G401 (cell line): ENCODE measurements at places on chromosomes 4 and X. TPM values are rescaled to one million over a fixed set of nuclear protein-coding genes. Genes with fewer than 3 reads are reported as not detected.

APELA gene
- total RNA-seq = not detected in 2 replicates

ASB9 gene
- 1.9 TPM in 1 of 2 replicates, not detected in the other for total RNA-seq

SNCA gene
- 112 and 125 TPM in 2 replicates for total RNA-seq

LRIT3 gene
- not detected in 2 replicates for total RNA-seq

CPEB2 gene
- not detected in 2 replicates for total RNA-seq

IRS4 gene
- total RNA-seq = not detected in 2 replicates

RASL11B gene
- 0.12 TPM in 1 of 2 replicates, not detected in the other for total RNA-seq

IGBP1 gene
- 80.9 and 87.3 TPM in 2 replicates for total RNA-seq

CXCL6 gene
- total RNA-seq = not detected in 2 replicates

SPINK2 gene
- total RNA-seq = not detected in 2 replicates

- no peak for DNase-seq
These were observed 60.1 kb downstream of the GATB start for GRCh38 chr4:151700566-151701316.

DNA sequence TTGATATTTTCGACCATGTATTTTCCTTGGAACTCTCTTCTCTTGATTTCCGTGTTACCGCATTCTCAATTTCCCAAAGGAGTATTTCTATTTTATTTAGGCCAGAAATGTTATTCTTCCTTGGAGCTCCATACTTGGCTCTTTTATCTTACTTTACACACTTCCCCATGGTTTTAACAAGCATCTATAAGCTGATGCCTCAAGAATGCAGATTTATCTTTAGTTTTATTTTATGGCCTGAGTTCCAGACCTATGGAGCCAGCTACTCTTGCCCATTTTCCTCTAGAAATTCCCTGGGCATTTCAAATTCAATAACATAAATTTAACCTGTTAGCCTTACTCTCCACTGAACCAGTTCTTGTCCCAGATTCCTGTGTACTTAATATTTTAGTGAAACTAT, 43.7 kb downstream of the SULT1E1 start:
- DNase-seq = no peak

DNA sequence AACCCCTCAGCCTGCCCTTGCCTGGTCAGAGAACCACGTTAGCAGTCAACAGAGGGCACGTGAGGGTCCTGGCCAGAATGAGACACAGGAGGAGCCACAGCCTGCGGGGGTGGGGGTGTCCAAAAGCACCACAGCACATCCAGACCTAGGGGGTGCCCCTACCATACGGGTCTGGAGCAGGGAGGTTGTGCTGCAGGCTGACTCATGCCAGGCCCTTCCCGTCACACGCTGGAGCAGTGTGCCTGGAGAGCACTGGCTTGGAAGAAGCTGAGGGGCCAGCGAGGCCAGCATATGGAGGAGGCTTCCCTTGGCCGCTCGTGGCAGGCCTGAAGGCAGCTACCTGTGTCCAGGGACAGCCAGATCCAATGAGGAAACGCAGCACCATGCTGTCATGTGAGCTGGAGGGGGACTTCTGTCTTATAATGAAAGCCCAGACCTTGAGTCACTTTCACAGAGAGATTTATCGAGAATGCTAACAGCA, 1.5 kb upstream of the IRAK1 start:
- peak; percentile 81 for DNase-seq

DNA sequence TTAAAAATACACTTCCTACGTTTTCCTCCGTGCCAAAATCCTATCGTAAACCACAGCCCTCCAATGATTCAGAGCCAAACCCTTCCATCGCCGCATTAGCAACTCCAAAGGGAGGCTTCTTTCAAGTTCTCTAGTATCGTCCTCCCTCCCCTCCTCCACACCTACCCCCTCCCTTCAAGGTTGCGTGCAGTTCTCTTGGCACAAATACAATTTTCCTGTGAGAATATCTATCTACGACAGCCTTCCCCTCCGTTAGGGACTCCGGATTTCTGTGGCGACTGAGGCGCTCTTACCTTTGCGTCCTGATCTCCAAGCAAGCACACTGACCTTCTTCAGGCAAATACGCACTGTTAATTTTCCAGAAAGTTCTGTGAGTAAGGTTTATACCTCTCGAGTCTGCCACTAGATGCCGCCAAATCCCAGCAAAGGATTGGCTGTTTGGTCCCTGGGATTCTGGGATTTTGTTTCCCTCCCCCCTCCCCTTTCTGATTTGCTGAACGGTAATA, 1.2 kb upstream of the MORF4L2 start:
- peak; percentile 81 for DNase-seq

- DNase-seq = no peak
These were observed 80.9 kb upstream of the MTM1 start for GRCh38 chrX:150487369-150488094.

- no peak for DNase-seq
These were observed 233.0 kb upstream of the CLNK start for GRCh38 chr4:10917566-10917965.

DNA sequence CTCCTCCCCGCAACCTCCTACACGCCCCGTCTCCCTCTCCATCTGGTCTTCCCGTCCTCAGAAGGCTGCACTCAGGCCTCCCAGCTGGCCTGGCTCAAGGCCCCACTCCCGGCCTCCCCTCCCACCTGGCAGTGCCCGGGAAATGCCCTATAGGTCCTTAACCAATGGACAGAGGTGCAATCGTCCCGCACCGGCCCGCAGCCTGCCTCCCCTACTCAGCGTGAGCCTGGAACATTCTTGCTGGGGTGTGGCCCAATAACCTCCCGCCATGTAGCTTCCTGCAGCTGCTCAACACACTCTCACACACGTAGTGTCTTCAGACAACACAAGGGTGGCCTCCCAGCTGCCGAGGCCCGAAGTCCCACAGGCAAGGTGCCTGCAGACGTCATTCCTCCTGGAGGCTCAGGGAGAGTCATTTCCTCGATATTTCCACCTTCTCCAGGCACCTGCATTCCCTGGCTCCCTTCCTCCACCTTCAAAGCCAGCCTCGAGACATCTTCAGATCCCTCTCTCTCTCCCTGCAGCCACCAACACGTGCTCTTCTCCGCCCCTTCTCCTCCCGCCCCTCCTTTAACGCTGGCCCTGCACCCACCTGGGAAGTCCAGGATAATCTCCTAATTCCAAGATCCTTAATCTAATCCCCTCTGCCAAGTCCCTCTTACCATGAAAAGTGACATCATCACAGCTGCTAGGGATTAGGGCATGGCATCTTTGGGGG, 56.2 kb downstream of the ADRA2C start:
- DNase-seq = no peak

GRCh38 chr4:186739802-186740434, 16.3 kb upstream of the FAT1 start:
- no peak for DNase-seq

DNA sequence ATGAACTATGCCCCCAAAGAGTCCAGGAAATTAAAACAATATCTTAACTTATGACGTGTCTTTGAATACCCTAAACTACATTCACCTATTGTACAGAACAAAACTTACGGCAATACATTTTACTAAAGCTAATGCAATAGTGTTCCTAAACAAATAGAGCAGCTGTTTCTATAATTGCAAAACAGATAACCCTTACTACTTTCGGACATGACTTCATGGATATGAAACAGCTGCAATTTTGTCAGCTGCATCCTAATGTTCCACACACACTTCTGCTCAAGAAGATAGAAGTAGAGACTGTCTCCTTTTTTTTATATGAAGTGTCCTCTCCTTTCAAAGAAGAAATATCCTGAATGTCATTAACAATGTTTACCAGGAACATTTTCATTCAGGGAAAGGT, 174.9 kb downstream of the ACTRT1 start:
- no peak for DNase-seq

- DNase-seq = no peak
These were observed 102.0 kb downstream of the RTL5 start for GRCh38 chrX:72029483-72030411.

GRCh38 chr4:128483041-128483440, 195.4 kb upstream of the PGRMC2 start:
- no peak for DNase-seq

DNA sequence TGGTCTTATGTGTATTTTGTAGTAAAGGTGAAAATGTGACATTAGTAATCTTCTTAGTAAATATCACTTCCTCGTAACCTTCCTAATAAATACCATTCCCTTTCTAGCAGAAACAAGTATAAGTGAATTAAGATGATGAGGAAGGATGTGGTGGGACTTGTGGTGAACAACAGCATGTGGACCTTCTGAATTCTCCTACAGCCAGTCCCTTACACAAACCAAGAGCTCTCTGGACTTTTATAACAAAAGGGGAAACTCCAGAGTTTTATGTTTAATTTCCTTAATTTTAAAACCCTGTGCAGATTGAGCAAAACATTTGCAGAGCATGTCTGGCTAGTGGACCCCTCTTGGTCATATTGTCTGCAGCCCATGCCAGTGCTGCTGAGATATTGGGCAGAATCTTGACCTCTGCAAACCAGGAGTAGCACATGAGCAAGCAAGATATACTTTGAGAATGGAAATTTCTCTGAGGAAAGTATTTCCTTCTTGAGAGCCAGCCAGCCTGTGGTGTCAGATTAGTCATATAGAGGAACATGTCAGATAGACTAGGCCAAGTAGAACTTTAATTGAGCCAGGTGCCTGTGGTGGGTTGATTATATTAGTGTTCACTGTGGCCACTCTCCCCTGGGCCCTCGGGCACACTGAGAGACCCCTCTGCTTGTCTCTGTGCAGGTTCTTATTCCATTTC, 328.2 kb downstream of the DKK2 start:
- DNase-seq = no peak

GRCh38 chrX:133928365-133928764, 57.0 kb downstream of the GPC3 start:
- no peak for DNase-seq

GRCh38 chr4:20260821-20261220, 9.1 kb downstream of the SLIT2 start:
- DNase-seq = no peak

DNA sequence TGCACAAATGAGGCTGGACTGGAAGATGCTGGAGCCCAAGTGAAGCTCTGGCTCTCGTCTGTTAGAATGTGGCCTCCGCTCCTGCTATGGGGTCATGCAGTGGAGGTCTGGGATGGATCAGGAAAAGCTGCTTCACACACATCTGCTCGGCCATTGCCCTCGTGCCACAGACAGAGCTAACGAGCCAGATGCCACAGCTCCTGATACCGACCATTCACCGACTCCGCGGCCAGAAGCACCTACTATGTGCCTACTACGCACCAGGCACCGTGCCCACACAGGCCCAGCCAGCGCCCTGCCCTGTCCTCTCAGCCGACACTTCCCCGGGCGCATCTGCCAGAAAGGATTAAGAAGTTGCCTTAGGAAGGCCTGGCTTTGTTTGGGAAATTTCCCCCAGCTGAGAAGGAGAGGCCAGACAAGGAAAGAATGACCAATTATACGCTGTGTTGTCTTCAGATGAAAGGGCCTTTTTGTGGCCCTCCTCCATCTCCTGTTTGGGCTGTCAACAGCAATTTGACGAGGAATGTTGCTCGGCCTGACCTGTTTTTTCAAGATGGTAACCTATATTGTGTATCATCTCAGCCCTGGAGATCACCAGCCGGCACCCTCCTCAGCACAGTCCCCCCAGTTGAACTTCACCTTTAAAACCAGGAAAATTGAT, 34.3 kb downstream of the HMX1 start:
- DNase-seq = no peak

DNA sequence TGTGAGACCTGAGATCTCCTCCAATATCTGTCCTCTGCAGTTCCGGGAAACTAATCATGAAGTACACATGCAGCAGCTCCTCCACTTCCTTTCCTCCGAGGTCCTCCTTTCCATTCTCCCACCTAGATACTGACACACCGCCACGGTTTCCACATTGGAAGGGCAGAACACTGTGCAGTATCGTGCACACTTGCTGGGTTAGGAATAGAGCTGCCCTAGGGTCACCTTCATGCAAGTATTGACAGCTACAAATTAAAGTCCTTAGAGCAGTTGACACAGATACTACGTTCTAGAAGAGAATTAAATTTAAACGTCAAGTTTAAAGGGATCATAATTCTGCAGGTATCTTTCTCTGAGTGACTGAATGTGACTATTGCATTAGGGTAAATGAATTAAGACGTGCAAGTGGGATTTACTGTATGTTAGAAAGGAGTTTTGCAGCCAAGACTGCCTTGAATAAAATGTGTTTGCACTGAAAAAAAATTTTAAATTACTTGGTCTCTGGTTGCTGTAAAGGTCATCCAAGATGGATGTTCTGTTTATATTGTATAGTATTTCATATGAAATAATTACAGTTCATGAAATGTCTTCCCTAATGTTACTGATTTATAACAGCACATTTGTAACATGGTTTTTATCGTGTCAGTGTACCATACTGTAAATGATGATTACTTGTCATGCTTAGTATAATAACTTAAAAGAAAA, 117.7 kb downstream of the STOX2 start:
- DNase-seq = no peak

DNA sequence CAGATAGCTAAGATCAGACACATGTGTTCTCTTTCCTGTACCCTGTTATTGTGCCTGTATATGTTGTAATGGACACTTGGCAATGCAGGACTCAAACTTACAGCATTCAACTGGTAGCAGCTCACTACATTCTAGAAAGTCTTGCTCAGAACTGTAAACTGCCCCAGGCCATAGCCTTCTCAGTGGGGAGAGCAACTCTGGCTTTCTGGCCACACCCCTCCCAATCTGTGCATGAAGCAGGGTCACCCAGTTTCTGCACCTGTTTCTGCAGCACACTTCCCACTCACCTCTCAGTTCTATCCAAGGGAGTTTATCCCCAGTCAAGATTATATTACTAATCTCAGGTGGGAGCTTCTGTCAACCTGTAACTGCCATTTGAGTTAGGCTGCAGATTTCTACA, 38.9 kb upstream of the TBX22 start:
- DNase-seq = no peak

DNA sequence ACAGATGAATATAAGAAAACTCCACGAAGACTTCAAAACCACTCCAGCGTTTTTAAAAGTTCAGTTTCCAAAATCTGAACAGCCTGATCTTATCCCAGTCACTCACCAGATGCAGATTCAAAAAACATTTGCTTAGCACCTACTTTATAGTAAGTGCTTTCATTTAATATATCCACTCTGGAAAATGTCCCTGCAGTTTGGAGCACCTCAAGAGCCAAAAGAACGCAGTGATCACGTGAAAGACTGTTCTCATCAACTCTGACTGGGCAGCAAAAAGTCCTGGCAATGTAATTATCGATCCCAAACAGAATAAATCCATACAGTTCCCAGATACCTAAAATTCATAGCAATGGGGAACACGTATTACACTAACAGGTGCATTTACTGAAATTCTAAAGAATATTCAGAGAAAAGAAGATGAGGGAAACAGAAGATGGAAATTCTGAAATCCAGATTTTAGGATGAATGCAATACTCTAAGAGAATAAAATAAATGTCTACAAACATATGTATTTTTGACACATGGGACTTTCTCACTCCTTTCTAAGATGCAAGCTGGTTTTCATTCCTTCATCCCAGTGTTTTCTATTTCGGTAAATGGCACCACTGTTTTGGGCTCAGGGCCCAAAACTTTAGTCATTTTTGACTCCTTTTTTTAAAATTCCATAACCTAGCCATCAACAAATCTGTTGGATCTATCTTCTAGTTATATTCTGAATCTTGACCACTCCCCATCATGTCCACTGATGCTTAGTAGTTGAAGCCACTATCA, 13.9 kb downstream of the ATP8A1 start:
- no peak for DNase-seq

DNA sequence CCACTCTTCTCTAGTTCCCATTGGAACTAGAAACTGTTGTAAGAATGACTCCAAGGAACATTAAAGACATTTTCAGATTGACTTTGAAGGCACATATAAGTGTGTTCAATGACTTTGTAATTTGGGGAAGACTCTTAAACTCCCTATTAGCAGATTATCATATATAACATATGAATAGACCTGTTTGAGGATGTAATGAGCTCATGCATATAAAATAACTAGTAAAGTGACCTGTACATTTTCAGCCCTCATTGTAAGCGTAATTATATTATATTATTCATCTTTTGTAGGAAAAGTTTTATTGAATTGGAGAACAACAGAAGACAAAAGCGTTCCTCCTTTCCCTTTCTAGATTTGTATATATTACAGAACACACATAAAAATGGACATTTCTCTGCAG, 455.1 kb downstream of the IL1RAPL1 start:
- DNase-seq = no peak
